Mesothelial cell of epicardium (in vitro differentiated cells): ENCODE measurements at places on chromosomes 6 and 20. TPM values are rescaled to one million over a fixed set of nuclear protein-coding genes. Genes with fewer than 3 reads are reported as not detected.

Gene MYH7B
- total RNA-seq, result 0.73 to 1.8 TPM (median 1.3 TPM) in 3 replicates

DNA sequence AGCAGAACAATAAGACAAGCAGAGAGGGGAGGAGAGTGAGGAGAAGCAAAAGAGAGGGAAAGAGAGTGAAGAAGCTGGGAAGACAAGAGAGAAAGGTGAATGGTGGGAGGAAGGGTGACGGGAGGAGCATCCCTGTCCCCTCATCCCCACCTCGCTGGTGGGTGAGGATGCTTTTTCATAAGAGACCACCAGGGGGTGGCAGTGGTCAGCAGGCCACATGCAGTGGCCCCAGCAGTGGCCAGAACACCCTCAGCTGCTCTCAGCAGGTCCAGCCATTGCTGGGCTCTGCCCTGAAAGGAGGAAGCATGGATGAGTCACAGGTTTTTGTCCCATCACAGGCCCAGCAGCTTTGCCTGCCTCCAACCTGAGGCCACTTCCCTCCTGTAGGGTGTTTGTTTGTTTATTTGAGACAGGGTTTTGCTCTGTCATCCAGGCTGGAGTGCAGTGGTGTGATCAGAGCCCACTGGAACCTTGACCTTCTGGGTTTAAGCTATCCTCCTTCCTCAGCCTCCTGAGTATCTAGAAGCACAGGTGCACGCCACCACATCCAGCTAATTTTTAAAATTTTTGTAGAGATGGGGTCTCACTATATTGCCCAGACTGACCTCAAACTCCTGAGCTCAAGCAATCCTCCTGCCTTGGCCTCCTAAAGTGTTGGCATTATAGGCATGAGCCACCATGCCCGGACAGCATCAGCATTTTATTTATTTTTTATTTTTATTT, 24.0 kb downstream of the FGD2 start:
- DNase-seq, result no peak

DNA sequence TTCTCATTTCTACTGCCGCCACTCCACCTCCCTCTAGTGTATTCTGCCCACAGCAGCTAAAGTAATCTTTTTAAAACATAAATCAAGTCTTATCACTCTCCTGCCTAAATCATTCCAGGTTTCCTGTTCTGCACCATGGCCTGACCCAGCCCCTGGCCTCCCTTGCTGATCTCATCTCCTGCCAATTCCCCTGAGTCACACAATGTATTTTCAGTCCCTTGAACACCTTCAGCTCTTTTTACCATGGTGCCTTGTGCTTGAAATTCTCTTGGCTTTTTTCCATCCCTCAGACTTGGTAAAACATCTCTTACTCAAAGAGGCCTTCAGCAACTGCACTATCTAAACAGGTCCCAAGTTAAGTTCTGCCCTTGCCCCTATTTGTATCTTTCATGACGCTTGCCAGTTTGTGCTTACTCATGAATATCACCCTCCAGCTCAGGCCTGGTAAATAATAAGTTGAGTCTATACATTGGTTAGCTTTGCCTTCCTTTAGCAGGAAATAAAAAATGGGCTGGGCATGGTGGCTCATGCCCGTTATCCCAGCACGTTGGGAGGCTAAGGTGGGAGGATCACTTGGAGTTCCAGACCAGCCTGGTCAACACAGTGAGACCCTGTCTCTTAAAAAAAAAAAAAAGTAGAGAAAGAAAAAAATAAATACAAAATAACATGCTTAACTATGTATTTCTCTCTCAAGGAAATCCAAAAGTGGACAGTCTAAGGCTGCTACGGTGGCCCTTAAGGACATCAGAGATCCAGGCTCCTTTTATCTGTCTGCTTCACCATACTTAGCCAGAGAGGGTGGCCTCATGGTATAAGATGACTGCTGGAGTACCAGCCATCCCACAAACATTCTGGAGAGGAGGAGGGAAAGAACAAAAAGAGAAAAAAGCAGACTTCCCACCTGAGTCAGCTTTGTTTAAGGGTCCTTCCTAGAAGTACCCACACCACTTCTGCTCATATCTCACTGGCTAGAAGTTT, 62.2 kb downstream of the ARFGEF2 start:
- no peak for DNase-seq

DNA sequence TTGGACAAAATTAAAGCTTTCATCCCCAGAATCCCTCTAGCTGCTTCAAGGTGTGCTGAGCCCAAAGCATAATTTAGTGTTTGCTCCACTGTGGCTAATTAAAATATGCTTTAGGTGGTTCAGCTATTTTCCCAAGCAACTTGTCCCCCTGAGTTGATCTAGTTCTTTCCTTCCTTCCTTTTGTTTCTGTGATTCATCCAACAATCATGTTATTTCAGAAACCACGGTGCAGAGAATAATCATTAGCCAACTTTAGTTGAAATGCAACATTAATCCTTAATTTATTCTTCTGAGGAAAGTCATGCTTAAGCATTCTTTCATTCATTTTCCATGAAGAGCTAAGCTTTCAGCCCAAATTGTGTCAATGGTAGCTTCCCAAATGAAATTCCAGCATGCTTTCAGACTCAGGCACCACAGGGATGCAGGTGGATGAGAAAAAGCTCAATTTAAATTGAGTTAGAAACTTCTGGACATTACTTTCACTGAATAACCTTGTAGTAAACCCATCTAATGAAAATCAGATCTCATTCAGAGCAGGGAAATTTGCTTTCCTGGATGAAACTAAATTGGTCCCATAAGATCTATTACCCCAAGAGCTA, 209.0 kb upstream of the NT5E start:
- DNase-seq, result no peak

DNA sequence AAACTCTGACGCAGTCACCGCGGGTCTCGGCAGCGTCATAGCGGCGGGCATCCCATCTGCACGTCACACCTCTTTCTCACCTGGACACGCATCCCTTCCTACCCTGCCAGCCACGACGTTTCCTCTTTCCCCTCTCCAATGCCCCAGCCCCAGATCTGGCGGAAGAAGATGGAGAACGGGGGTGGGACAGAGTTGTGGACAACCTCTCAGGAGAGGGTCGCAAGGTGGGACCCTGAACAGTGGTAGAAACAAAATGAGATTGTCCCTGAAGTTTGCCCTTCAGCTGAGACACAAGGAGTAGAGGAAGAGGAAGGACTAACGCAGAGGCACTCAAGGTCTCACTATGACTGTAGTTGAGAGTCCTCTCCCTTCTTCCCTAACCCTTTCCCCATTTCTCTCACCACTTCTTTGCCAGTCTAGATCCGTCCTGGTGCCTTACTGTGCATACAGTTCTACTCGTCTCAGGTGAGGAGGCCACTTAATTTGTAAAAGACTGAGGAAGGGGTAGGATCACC, 562 bp downstream of the TRIM39 start:
- no peak for DNase-seq

Gene AVP
- total RNA-seq, result not detected in 3 replicates

GRCh38 chr20:24164360-24164759, 175.8 kb upstream of the GGTLC1 start:
- DNase-seq, result peak; percentile 65

GRCh38 chr6:35342258-35343091, at the start of gene PPARD:
Gene PPARD (plus strand): TSS chr6:35342558. CDS start chr6:35411088, 68,530 bp downstream.
- DNase-seq, result peak; percentile 100

Gene BPI
- not detected in 3 replicates for total RNA-seq

DNA sequence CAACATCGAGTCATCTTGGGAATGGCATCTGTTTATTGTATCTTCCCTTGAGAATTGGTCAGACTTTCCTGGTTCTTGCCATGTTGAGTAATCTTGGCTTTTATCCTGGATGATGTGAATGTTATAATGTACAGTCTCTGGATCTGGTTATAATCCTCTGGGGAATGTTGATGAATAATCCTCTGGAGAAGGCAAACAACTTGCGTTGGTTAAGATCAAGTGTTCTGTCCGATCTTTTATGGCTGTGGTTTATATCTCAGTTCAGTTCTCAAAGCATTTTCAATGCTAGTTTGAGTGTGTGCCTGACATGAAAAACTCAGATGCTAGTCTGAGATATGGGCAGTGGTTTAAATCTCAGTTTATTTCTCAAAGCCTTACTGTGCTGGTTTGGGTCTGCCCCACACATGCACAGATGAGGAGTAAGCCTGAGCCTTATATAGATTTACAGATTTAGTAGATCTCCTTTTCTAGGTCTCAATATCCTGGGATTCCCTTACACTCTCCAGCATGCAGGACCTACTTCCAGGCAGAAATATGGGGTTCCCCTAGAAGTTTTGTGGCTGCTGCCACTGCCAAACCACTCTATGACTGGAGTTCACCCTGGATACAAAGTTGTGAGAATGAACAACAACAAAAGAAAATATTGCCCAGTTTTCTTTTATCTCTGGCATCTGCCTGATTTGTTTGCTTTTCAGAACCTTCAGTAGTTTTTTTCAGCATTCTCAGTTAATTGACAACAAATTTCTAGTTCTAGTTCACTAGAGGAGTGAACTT, 191.8 kb upstream of the MAN1A1 start:
- no peak for DNase-seq

DNA sequence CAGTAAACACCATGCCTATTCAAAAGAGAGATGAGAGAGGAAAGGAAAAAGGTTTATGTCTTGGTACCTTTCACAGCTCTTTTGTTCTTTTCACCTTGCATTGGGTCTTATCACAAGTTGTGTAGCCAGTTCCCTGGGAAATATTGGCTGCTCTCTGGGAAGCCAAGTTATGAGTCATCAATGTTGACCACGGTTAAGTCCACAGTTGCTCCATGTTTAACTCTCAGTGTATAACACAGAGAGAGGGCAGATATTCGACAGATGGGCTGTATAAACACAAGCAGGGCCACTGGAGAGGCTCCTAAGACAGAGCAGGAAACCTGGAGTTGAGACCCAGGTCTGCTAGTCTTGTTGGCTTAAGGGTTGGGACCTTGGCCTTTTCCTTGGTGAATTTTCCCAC, 718.6 kb downstream of the QKI start:
- no peak for DNase-seq

Gene KCNK16
- total RNA-seq, result not detected in 3 replicates

DNA sequence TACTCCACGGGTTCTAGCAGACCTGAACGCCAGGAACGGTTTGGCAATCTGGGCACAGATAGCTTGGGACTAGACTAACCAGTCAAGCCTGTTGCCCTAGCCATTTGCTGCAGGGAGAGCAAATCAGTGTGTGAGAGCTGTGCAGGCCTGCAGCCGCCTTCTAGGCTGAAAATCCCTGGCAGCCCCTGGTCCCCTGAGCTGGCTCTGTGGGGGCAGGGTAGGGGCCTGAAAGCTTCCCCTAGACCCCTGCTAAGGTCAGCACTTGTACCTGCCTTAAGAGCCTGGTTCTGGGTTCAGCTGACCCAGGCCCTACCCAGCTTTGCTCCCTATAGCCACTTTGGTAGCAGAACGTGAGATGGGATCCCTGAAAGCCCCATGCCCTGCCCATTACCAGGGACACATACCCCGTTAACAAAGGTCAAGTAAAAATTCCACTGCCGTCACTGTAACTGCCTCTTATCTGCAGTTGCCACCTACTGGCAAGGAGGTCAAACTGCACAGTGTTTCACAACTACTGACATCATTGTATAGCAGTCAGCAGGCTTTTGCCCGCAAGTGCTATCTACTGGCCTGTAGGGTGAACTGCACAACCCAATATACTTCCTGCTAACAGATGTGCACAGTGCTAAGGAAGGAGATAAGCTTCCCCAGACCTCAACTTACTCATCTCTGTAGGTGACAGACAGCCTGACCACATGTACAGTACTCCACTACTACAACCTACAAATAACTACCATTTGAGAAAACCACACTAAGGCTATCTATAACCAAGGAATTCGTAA, 95.1 kb upstream of the OLIG3 start:
- DNase-seq, result no peak
